ENCODE measurements at places on chromosomes 5 and 9.

DNA sequence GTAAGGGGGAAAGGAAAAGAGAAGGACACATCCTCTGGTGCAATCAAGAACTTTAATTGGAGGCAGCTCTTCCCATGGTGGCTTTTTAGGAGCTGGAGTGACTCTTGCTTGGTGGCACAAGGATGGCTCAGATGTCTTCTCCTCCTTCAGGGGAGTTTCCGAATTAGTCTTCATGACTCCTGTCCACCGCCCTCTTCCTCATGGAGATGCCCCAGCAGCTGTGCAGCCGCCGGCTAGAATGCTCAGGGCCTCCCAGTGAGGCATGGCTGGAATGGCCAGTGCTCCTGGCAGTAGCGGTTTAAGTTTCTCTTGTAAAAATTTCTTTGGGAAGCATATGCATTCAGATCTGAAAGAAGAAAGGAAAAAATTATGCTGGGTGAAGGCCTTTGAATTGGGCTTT, 8.8 kb upstream of the TEX53 start:
- no peak for DNase-seq

- no peak for DNase-seq
These were observed 83.3 kb downstream of the ZNF608 start for GRCh38 chr5:124663101-124663506.

GRCh38 chr5:75059912-75060545, 7.7 kb upstream of the GCNT4 start:
- no peak for DNase-seq

GRCh38 chr9:114276908-114277821, 45.7 kb upstream of the ORM1 start:
- no peak for DNase-seq

GRCh38 chr5:32343058-32343672, 30.4 kb upstream of the MTMR12 start:
- DNase-seq = no peak

GRCh38 chr5:16000056-16000455, 179.5 kb downstream of the MARCHF11 start:
- DNase-seq = no peak

DNA sequence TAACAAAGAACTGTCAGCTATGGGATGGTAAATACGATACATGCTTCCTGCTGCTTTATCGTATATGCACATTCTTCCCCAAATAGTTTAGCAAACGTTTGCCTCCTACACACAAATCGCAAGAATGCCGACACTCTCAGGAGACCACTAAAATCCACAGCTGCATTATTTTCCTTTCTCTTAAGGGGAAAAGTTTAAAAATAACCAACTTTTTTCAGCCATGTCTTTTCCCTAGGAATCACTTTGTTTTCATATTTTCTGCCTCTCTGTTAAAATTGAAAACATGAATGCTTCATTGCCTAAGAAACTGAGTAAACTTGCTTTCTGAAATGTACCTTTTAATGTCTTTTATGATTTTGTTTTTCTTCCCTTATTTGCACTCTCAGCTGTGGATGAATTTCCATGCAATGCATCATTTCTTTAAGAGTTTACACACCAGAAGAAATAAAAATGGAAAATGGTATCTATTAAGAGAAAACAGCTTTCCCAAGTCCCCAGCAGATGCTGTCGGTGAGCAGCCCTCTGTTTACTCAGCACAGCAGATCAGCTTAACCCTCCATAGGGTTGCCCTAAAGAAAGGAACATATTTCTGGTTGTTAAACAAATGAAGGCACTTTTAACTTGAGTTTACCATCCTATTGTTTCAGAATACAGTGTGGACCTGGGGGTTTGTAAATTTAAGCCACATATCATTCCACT, 66.2 kb downstream of the IZUMO3 start:
- DNase-seq = no peak

- DNase-seq = no peak
These were observed 22.0 kb upstream of the ARHGEF28 start for GRCh38 chr5:73603998-73604397.

DNA sequence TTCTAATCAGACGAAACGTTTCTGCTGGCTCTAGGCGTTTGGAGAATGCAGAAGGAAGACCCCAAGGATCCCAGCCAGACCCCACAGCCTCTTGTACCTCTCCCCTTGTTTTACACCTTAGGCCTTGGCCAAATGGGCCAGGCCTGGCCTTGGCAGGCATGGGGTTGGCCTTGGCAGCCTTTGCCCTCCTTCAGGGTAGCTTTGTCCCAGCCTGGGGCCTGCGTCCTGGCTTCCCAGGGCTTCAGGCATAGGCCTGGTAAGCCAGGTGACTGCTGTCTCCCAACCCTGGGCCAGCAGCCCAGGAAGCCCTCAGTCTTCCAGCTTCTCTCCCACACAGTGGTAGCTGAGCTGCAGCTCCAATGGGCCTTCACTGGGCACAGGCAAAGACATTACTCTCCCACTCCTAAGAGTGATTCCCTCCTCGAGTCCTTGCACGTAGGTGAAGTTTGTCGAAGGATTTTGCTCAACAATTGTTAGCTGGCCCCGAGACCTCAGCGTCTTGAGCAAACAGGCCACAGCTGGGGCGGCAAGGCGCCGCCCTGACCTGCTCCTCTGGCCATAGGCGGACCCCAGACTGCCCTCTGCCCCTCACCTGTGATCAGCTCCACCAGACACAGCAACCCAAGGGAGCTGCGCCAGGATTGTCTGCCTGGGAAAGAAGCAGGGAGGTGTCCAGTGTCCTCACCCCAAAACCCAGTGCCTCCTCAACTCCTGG, 1.1 kb upstream of the PITX1 start:
- DNase-seq = no peak

DNA sequence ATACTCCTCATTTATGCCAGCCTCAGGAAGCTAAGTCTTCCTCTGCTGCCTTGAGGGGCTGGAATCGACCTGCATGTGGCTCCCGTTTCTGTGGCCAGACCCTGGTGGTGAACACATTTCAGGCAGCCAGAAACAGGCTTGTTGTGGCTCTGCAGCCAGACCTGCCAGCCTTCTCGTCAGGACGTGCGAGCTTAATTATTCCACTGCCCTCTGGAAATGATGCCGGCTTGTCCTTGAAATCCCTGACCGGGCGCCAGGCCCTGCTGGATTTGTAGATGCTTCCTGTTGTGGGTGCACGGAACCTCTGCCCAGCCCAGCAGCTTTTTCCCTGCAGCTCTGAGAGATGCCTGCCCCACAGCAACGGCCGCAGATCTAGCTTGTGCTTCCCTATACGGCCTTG, 41.6 kb downstream of the PDZD2 start:
- no peak for DNase-seq

- no peak for DNase-seq
These were observed 25.0 kb downstream of the ARPC5L start for GRCh38 chr9:124886866-124887492.

- no peak for DNase-seq
These were observed 414.2 kb downstream of the TAF11L14 start for GRCh38 chr5:18048449-18048848.

GRCh38 chr5:140023611-140024191, 19.4 kb downstream of the NRG2 start:
- DNase-seq = no peak

All from nucleus accumbens (tissue), 56 donors.